ENCODE measurements at places on chromosomes 5 and 9.

DNA sequence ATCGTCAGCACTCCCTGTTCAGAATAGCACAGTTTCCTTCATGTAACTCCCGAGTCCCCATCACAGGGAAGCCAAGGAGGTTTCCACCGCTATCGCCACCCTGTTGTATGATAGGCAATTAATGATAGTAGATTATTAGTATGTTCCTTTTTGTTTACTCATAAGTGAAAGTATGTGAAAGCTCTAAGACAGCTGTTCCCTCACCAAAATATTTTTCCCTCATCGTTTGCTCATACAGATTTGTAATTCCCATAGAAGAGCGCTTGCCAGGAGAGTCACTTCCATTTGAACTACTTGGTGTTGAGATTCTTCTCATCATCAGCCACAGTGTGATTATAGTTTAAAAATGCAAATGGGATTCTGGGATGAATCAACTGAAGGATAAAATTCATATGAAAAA, 140.9 kb downstream of the PAM start:
- no peak for DNase-seq

- peak; percentile 87 for DNase-seq
Measured at GRCh38 chr9:127557466-127557869, 54.6 kb upstream of the STXBP1 start.

GRCh38 chr5:10536931-10537579, 26.8 kb upstream of the ANKRD33B start:
- DNase-seq: no peak

DNA sequence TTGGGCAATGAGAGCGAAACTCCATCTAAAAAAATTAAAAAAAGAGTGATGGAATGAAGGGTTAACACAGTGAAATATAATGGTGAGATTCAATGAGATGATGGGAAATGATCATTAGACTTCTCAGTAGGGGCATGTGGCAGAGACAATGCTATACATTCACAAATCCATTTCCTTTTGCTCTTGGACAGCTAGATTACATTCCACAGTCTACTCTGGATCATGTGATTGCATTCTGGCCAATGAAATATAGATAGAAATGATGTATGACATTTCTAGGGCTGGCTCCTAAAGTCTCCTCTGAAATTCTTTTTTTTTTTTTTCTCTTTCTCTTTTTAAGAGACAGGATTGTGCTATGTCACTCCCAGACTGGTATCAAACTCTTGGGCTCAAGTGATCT, 3.8 kb upstream of the GALT start:
- DNase-seq: no peak

DNA sequence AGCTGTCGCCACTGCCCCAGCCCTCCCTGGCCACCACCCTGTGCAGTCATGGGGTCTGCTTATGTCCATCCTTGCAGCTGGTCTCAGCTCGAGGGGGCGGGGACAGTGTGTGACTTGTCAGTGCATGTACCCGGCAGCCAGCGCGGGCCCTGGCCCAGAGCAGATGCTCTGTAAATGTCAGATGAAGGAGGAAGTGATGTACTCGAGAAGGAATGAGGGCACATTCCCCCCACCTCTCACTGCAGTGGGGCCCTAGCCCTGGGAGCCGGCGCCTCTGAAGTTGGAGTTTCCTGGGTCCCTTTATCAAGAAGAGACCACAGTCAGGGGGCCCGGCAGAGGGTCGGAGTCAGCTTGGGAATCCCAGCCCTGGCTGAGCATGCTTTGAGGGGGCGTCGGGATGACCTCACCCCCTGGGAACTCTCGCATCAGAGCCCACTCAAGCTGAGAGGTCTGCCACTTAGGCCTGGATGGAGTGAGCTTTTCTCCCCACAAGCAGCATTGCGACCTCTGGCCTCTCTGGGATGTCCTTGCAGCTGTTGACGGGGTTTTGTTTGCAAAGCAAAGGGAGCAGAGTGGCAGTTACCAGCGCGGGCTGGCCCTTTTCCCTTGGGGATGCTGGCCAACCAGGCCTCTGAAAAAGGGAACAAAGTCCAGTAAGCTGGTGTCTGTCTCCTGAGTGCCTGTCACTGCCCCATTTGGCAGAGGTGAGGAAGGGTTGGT, 19.0 kb downstream of the NEURL1B start:
- peak; percentile 93 for DNase-seq

DNA sequence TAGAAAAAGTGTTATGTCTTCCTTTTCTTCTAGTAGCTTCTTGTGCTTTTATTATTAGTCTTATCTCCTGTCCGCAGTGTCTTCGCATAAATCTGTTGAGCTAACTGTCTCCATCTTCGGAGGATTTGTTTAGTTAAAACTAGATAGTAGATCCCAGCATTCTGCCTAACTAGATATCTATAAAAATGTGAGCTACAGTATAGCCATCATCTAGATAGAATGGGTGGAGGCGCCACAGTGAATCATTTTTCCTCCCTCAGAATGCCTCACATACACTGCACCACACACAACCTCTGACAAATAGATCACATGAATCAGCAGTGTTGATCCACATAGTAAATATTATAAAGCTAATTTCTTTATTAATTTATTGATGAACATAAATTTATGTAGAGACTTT, 220.3 kb upstream of the GAS1 start:
- no peak for DNase-seq

DNA sequence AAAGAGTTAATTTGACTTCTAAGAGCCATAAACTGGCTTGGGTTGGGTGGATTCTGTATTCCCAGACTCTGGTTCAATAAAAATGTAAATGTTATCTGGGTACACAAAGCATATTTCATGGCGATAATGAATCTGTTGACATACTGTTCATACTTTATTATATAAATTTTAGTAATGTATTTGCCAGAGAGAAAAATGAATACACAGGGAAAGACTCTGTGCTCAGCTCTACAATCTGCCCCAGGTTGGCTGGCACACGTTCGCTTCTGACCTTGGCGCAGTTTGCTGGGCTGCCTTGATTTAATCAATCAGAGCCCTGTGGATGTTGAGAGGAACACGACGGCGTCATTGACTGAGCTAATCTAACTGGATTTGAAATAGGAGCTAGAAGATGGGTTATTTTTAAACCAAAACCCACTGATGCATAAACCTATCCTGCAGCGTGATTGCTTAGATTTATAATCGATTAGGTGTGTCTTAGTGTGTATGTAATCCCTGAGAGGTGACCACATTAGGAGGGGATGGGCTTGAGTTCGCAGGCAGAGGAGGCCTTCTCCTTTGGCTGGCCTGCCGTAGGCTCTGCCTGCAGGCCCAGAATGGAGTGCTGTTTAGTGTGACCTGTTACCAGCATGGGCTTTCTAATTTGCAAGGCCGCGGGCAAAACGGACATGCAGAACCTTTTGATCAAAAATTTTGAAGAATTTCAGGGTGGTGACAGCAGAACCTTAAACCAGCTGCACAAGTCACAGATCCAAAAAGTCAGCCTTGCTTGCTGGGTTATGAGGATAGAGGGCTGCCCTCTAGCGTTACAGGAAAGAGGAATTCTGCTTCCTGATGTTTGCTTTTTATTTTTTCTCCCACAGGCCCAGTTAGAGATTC, 3.9 kb upstream of the ADCY2 start:
- no peak for DNase-seq

- no peak for DNase-seq
Measured at GRCh38 chr5:135323701-135324132, 75.3 kb downstream of the MACROH2A1 start.

DNA sequence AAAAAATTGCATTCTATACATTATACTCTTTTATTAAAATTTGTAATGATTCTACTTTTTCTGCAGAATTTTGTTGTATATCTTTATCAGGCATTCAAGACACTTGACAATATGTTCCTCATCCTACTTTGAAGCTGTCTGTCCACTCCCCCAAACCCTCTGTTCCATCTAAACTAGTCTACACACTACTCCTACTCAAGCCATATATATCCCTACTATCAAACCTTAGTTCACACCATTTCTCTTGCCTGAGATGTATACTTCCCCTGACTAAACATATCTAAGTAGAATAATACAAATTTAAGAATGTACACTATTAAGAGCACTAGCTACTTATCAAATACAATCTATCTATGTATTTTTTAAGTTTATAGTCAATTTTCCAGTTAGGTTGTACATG, 107.1 kb upstream of the FTMT start:
- DNase-seq: no peak

DNA sequence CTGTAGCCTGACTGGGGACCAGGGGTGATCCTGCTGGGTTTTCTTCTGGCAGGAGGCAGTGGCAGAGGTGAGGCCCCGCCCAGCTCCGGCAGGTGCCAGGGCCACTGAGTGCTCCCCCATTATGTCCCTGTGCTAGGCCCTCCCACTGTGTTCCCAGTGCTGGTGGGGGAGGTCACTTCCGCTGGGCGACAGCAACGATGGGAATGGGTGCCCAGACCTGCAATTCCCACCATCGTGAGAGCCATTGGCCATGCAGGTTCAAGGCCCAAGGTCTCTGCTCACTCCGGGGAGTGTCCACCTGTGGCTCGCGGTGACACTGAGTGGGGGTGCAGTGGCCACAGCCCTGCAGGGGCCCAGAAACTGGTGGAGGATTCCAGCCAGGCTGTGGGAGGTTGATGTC, 98.6 kb downstream of the RXRA start:
- no peak for DNase-seq

GRCh38 chr9:91208837-91209236, 152.9 kb downstream of the AUH start:
- no peak for DNase-seq

- DNase-seq: no peak
Measured at GRCh38 chr5:5665225-5666075, 243.0 kb downstream of the ICE1 start.

- no peak for DNase-seq
Measured at GRCh38 chr9:122562134-122562760, 9.3 kb downstream of the OR1N2 start.

DNA sequence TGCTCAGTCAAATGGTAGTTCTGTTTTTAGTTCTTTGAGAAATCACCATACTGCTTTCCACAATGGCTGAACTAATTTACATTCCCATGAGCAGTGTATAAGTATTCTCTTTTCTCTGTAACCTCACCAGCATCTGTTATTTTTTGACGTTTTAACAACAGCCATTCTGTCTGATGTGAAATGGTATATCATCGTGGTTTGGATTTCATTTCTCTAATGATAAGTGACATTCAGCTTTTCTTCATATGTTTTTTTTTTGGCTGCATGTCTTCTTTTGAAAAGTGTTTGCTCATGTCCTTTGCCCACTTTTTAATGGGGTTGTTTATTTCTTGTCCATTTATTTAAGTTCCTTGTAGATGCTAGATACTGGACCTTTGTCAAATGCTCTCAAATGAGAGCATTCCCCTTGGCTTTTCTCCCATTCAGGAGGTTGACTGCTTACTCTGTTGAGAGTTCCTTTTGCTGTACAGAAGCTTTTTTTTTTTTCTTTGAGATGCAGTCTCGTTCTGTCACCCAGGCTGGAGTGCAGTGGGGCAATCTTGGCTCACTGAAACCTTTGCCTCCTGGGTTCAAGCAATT, 58.7 kb upstream of the RGMB start:
- DNase-seq: no peak

- no peak for DNase-seq
Measured at GRCh38 chr9:118586978-118587377, 782.3 kb downstream of the BRINP1 start.

DNA sequence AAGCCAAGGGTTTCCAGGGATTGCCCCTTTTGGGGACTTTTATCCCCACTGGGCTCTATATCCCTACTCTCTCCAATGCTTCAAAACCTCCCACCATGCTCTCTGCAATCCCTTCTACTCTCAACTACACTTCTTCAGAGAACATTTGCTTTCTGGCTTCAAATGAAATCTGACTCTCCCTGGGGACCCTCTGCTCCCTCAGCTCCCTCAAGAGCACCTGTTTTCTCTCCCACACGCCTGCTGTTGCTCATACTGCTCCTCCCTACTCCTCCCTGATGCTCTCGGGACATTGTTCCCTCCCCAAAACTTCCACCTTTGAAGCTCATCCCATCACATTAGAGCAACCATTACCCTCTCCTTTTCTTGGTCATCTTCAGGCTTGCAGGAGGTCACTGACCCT, 344.9 kb downstream of the CDK5RAP2 start:
- no peak for DNase-seq

GRCh38 chr5:73387601-73388305, 60.8 kb downstream of the FOXD1 start:
- no peak for DNase-seq

DNA sequence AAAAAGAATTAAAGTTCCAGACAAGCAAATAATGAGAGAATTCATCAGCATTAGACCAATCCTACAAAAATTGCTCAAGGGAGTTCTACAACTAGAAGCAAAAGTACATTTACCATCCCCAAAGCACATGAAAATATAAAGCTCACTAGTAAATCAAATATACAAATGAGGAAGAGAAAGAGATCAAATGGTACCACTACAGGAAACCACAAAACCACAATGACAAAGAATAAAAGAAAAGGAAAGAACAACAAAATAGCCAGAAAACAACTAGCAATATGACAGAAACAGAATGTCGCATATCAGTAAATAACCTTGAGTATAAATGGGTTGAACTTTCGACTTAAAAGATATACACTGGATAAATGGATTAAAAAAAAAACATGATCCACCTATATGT, 739.0 kb downstream of the DTWD2 start:
- no peak for DNase-seq

GRCh38 chr9:104934691-104935500, 6.9 kb upstream of the ABCA1 start:
- DNase-seq: no peak

DNA sequence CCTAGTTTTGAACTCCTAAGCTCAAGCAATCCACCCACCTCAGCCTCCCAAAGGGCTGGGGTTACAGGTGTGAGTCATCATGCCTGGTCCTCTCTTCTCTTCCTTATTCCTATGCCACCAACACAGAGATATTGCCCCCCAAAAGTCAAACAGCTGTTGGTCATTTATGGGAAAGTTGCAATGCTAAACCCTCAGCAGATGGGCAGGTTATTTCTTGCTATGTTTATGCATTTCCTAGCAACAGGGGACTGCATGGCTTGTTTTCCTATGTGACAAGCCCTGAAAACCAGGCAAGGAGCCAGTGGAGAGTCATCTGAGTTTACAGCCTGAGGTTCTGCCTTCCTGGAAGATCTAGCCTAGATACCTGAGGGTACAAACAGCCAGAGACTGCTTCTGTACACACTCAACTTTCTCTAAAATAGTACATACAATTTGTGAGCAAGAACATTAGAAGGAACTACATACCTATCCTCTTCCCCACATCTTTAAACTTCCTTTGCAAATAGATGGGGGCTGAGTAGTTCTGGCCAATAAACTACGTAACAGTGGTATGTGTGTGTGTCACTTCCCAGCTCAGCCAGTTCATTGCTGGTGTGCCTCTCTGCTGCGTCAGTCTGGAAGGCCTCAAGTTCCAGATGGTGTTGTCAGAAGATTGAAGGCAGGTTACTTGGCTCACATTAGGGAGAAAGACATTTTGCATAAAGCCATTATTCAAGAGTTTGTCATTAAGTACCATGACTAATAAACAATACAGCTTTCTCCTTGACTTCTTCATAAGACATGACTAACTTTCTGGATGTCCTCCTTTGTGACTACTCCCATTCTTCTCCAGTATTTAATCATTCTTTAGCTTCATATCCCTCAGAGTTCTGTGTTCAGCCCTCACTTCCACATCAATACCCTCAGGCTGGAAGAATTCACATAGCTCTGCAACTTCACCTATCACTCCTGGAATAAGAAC, 65.3 kb downstream of the CSNK1A1 start:
- peak; percentile 77 for DNase-seq
